ENCODE measurements at places on chromosomes 2 and 18.

DNA sequence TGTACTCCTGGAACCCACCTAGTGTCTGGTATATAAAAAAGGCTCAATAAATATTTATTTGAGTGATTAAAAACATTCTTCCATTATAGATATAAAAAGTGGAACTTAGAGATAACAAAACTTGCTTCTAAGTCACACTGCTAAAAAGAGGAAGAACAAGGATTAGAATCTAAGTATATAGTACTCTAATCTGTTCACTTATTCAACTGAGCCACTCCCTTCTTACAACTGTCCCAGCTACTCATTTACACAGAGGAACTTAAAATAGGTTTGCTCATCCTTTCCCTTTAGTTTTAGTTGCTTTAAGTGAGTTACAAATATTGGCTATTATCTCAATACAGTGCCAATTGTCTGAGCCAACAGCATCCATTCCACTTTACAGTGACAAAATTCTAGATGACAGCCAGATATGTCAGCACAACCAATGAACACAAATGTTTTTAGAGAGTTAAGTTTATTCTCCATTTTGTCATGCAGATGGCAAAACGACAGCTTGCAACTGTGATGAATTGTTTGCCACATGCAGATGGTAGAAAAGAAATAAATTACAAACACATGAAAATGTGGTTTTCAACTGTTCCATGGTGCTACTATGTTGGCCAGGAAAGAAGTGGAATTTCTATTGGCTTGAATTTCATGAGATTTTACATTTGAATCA is 280.7 kb upstream of the ZC3H15 start:
- peak; percentile 34 for DNase-seq

DNA sequence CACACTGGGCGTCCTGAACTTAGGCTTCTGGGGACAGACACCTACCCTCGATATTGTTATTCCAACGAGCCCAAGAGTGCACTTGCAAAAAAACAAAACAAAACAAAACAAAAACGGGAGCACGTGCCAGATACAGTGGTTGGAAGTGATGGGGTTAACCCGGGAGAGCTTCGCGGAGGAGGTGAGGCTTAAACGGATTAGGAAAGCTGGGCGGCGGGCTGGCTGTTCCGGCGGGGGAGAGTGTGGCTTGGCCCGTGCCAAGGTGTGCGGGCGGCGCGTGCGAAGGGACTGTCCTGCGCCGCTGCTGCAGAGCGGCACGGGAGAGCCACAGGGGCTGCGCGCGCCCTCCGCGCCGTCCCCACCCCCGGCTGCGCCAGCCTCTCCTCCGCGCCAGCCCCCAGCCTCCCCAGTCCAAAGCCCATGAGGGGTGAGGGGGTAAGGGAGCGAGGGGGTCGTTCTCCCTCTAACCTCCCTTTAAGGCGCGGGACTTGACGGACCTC is 1.5 kb upstream of the SLC30A3 start:
- no peak for DNase-seq

- no peak for DNase-seq
Observed at GRCh38 chr2:168056242-168056787, 191.1 kb downstream of the STK39 start.

DNA sequence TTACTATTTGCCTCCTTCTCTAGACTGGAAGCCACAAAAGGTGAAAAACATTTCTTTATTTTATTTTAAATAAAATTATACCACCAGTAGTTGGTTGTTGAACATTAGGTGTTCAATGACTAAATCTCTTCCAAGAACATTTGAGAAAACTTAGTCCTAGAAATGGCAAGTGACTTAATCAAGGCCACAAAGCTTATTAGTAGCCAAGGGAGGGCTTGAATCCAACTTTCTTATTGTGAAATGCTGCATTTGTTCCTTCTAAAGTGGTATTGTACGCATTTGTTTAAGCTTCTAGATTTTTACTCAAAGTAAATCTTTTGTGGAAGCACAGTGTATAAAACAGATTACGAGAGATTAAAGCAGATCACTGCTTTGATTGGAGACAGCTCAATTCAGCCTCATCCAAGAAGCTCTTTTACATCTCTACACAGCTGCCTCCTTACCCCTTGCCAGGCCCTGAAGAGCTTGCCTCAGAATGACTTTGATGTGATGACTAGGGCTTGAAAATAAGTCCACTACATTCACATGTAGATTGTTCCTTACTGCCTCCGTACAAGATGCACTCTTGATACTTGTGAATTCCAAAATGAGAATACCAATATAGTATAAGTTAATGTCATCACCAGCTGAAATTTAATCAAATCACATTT is 244.8 kb downstream of the XIRP2 start:
- DNase-seq: no peak

DNA sequence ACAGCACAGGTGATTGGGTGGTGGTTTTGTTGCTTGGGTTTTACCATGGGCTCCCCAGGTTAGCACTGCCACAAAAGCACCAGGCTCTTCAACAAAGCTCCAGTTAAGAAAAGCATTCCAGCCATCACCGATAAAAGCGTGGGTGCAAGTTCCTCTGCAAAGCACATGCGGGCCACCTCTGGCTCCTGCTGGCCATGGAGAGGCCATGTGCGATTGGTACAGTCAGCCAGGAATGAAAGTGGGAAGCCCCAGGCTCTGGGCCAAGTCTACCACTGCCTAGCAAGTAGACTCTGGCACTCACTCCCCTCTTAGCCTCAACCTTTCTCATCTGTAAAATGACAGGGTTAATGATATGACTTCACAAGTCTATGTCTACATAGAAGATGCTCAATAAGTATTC is 36.0 kb downstream of the BCL11A start:
- no peak for DNase-seq

DNA sequence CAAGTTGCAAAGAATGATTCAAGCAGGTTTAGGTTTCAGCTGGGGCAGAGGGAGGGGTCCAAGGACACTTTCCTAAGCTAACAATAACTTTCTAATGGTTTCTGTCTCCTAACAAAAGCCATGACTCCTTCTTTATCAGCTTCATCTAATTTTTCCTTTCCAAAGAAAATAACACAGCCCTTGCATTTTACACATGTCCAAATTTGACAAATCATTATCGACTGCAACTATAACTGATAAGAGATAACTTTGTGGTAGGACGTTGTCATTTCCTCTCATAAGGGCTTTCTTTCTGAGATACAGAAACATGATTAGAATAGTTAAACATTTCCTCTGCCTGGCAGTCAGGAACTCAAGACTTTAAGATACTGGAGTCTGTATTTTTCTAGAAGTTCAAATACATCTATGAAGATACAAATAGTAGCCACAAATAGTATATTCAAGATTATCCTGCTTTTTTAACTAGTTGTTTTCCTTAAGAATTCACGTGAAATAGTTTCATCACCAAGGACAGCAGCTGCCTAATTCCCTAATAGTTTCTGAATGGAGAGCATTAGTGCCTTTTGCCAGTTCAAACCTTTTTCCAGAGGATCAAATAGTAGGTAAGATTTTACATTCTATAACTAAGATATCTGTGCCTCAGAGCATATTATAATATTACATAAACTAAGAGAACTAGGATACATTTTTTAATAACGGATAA is 263.2 kb downstream of the EXOC6B start:
- no peak for DNase-seq

DNA sequence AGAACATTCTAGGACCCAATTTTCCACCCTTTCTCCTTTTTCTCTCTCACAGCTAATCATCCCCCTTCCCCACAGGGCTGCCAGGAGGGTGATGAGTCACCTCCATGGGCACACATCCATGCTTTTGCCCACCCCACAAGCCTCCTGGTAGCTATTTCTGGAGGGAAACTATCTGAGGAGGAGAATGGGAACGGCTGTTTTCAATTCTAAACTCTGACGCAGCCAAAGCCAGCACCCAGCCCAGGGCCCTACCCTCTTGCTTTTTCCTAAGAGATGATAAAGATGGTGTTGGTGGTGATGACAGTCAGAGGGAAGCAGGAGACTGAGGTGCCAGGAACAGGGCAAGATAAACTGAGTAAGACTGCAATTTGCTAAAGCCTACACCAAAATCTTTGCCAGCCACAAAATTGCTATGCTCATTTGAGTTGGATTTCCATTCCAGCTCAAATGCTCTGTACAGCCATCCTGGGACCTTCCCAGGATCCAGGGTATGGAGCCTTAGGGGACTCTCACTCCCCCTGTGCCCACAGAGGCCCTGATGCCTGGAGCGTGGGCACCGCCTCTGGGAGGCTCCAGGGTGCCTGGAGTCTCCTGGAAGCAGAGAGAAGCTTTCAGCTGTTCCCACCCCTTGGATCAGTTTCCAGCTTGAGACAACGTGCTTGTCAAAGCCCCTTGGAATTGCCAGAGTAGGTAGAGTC is 62.0 kb upstream of the FZD7 start:
- peak; percentile 85 for DNase-seq

Measured in NCI-H1694 (cell line).